MCF 10A (cell line): ENCODE measurements at places on chromosomes 2 and 18.
A peak's percentile ranks its signal among the peaks of the same experiment; 100 is the strongest.

- DNase-seq, result peak; percentile 82
Measured at GRCh38 chr2:162221064-162221463, 22.2 kb downstream of the FAP start.

DNA sequence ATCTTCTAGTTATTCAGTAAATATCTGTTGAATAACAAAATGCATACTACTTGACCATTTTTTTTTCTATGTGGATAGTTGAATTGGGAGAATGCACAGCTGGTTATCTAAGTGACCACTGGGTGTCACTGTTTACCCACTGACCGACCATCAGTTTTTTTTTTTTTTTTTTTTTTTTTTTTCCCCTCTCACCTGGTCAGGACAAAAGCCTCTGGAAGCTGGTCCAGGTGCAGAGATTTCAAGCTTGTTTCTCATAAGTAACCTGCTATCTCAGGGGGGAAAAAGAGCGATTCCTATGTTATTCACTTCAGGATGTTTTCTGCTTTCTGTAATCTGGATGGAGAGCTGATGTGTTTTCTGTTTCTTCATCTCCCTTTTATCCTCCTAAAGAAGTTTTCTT, 256.0 kb downstream of the DCDC2C start:
- DNase-seq, result peak; percentile 46

DNA sequence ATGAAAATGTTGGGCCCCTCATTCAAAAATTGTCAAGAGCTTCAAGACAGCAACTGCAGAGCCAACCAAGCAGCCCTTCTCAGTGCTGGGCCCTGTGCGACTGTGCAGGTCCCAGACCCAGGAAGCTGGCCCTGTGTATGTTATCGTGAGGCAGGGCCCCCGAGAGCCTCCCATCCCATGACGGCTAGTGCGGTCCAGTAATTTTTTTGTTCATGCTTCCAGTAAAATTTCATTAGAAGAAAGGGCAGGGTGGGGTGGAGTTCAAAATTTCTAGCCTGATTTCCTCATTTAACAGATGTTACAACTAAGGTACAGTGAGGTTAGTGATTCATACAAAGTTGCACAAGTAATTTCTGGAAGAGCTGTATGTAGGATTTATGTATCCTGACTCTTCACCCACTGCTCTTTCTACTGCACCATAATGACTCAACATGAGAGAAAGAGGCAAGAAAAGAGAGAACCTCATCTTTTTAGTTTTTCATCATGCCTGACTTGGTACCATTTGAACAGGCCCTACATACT, 105.5 kb downstream of the ZEB2 start:
- DNase-seq, result peak; percentile 94

DNA sequence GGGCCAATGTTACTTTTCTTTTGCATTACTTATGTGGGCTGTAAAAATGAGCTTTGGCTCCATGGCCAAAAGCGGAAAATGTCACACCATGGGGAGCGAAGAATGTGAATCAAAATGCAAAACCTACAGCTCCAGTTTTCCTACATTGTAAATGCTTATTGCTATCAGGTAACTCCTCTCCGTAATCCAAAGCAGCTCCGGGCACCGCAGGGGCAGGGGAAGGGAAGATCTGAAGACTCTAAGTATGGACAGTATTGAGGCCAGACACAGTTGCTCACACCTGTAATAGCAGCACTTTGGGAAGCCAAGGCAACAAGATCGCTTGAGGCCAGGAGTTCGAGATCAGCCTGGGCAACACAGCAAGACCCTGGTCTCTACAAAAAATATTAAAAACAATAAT, 7.1 kb upstream of the AGFG1 start:
- DNase-seq, result no peak

GRCh38 chr2:231613331-231613662, 20.6 kb downstream of the TEX44 start:
- DNase-seq, result no peak
